Kidney glomerular epithelial cell (primary cell): ENCODE measurements at places on chromosomes 2 and 18.

DNA sequence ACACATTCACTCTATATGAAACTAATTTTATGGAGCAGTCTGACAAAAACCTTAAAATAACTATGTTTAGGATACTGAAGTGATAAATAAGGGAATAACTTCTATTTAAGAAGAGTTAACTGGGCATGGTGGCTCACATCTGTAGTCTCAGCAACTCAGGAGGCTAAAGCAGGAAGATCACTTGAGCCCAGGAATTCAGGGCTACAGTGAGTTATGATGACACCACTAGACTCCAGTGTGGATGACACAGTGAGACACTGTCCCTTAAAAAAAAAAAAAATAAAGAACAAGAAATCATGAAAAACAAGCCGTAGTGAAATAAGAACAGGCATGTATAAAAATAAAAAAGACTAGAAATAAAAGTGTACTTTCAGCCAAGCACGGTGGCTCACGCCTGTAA, 82.0 kb downstream of the THADA start:
- no peak for DNase-seq

GRCh38 chr2:170707821-170708795, 7.0 kb upstream of the SP5 start:
- no peak for DNase-seq

DNA sequence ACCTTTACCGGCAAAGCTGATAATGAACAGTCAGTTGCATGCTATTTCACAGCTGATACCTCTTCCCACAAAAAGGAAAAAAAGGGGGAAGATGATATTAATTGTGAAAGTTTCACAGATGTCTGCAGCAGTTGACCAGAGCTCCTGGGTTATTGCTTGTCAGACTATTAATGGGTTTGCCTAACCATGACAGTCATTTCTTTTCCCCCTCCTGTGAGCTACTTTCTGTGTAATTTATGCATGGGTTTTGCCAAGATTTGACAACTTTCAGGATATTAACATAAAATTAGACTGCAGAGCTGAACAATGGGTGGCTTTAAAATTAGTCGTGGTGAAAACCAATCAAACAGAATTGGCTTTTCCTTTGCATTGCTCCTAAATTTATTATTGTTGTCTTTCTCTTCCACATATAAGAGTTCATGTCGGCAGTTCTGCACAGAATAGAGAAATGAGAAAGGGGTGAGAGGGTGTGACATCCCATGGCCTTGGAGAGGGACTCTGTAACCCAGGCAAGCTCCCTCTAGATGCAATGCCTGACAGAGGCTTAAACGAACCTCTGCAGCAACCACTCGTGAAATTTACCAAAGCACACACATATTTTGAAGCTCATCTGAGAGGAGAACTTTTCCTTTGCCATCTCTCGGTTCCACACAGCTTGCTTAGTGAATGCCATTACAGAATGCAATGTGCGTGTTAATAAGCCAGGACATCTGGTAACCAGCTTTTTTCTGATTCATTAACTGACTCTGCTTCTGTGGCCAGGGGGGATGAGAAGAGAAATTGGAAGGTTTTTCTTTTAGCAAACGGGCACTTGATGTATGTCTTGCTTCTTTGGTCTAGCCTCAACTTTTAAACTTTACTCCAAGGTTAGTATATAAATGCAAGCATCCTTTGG, 82.2 kb upstream of the ITGA4 start:
- no peak for DNase-seq

GRCh38 chr18:25927830-25928229, 162.6 kb downstream of the SS18 start:
- no peak for DNase-seq

- no peak for DNase-seq
Observed at GRCh38 chr2:172445851-172446250, 18.5 kb downstream of the ITGA6 start.

DNA sequence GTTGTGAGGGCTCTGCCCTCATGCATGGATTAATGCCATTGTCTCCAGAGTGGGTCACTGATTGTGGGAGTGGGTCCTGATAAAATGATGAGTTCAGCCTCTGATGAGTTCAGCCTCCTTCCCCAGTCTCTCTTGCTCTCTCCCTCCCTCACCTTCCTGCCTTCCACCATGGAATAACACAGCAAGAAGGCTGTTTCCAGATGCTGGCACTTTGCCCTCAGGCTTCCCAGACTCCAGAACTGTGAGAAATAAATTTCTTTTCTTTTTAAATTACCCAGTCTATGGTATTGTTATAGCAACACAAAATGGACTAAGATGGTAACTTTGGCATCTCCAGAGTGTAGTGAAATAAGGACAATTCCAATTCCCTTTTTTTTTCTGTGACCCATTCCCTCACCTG, 47.1 kb upstream of the MAP4K3 start:
- DNase-seq: no peak

DNA sequence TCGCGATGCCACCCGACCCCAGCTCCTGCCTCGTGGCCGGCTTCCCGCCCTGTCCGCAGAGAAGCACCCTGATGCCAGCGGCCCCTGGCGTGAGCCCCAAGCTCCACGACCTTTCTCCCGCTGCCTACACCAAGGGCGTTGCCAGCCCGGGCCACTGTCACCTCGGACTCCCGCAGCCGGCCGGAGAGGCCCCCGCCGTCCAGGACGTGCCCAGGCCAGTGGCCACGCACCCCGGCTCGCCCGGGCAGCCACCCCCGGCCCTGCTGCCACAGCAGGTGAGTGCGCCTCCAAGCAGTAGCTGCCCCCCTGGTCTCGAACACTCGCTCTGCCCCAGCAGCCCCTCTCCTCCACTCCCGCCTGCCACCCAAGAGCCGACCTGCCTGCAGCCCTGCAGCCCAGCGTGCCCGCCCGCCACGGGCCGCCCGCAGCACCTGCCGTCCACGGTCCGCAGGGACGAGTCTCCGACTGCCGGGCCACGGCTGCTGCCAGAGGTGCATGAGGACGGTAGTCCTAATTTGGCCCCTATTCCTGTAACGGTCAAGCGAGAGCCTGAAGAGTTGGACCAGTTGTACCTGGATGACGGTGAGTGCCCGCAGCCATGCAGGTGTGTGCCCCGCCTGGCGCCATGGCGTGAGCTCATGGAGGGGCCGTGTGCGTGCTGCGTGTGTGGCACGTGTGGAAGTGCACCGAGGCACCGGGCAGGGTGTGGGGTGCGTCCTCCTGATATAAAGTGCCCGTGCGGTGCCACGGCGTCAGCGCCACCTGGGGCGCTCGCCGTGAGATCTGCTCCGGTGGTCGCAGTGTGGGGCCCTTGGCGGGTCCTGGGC, 90.8 kb downstream of the NFATC1 start:
- DNase-seq: no peak

GRCh38 chr2:37893327-37893726, 31.8 kb upstream of the RMDN2 start:
- peak; percentile 3 for DNase-seq

GRCh38 chr18:62497190-62497772, 25.5 kb upstream of the ZCCHC2 start:
- DNase-seq: no peak

DNA sequence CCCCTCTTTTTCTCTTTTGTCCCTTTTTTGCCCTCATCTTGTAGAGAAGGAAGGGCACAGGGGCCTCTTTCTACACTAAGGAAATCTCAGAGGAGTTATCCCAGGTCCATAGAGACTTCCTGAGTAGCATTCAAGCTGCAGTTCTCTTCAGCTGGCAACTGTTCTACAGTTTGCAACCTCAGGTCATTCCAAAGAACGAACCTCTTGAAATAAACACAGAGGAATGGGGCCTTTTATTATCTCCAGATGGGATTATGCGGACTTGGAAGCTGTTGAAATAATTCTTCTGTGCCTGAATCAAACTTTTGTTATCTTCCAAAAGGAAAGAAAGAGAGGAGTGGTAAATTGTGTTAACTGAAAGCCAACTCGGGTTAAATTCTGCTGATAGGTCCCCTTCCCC, 31.0 kb upstream of the NFE2L2 start:
- no peak for DNase-seq

DNA sequence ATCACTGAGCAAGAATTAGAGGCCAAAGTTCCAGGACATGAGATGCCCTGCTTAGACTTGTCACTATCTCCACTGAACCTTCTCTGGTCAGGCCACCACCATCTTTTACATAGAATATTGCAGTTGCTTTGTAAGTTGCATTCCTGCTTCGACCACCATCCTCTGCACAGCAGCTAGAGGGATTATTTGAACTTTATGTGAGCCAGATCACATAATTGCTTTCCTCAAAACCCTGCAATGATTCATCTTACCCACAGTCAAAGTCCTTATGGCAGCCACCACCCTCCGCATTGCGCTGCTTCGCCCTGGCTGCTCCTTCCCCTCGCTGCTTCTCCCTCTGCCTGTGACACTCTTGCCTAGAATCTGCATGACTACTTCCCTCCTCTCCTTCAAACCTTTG, 111.3 kb downstream of the EML6 start:
- DNase-seq: no peak

DNA sequence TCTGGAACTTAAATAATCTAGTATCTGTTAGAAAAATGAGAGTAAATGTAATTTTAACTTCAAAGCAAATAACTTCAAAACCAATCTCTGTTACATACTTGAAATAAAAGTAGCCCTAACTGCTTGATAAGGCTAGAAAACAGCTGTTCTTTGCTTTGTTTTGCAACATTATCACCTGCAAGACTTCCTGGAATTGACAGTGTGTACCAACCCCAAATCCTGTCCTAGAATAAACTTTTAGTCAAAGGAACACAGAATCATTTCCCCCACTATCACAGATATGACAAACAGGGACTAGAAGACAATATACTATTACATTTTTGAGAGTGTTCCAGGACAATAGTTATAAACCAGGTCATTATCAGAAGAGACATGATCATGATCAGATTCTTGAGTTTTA, 105.3 kb upstream of the PGAP1 start:
- DNase-seq: no peak

- DNase-seq: no peak
Observed at GRCh38 chr2:217960351-217960750, 42.4 kb downstream of the TNS1 start.
